T-helper 2 cell treated with Interferon-gamma antibody and Interleukin-4, amounts not matched to agents 5 μg/mL and 100 μg/mL, for 36 hours (primary cell): ENCODE measurements at places on chromosomes 7 and 10.
A peak's percentile ranks its signal among the peaks of the same experiment; 100 is the strongest.

- peak; percentile 56 for DNase-seq
Measured at GRCh38 chr10:22321156-22321923, 441 bp downstream of the BMI1 start.

DNA sequence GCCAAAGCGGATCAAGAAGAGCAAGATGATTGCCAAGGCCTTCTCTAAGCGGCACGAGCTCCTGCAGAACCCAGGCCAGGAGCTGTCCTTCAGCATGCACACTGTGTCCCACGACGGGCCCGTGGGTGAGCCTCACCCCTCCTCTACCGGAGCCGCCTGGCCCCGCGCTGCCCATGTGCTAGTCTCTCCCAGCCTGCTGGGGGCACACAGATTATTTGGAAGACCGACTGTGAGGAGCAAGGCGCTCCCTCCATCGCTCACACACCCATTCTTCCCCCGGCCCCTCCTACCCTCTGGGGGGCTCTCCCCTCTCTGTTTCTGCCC, 13.9 kb upstream of the AHCYL2 start:
- DNase-seq, result no peak

- no peak for DNase-seq
Measured at GRCh38 chr10:133044401-133044811, 43.3 kb upstream of the ADGRA1 start.

GRCh38 chr7:105879782-105880181, 3.4 kb upstream of the ATXN7L1 start:
- DNase-seq, result no peak

GRCh38 chr10:92829042-92829785, 19.1 kb upstream of the EXOC6 start:
- DNase-seq, result no peak

DNA sequence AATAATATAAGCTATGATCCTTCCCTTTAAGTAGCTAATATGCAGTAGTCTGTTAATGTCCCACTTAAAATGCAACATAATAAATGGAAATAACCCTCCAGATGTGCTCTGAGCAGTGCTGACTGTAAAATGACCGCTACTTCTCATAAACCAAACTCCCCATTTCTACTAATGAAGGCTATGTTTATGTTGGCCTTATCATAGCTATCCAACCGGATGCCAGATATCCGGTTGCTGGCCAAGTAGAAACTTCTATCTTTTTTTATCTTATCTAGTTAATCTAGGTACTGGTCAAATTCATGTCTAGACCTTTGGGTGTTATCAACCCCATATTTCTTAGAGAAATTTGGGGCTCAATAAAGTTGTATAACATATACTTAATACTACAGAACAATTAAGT, 56.6 kb downstream of the CHRM2 start:
- no peak for DNase-seq

GRCh38 chr7:92421676-92422435, 25.4 kb upstream of the GATAD1 start:
- no peak for DNase-seq

GRCh38 chr10:3472287-3473051, 299.9 kb upstream of the PITRM1 start:
- no peak for DNase-seq

DNA sequence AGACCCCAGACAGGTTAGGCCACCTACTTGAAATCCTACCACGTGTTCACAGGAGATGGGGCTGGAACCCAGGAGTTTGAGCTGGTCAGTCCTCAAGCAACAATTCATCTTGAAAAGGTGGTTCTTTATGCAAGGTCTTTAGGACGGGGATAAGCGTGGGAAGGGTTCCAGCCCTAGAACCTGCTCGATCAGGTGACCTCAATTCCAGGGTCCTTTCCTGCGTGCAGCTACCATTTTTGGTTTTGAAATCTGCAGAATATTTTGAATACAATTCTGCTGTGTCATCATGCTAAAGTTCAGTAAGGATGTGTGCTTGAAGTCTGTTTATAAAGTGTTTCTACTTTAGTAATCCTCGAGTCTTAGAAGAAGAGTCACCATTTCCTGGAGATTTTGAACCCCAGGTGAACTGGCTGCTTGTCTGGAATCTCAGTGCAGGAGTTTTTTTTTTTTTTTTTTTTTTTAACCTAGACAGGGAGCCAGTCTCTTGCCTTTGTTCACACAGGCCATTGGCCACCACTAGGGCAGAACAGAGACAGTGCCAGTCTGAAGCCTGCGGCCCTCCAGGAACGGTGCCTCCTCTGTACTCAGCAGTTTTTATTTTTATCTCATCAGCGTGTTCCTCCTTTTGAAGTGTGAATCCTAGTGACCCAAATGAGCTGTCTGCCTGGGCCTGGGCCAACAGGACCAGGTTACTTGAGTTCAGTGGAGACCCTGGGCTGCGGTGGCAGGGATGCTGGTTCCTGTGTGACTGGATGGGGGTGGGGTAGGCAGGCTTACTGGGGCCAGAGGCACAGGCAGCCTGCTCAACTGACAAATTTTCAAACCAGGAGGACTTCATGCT, 54.6 kb downstream of the EEPD1 start:
- no peak for DNase-seq

DNA sequence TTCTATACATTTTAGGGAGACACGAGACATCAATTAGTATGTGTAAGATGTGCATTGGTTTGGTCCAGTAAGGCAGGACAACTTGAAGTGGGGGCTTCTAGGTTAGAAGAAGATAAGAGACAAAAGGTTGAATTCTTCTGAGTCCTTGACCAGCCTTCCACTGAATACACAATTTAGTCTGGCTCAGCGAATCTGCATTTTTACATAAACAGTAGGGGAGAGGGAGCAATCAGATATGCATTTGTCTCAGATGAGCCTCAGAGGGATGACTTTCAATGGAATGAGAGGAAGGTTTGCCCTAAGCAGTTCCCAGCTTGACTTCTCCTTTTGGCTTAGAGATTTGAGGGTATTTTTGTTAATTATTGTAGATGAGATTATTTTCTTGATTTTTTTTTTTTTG, 20.0 kb upstream of the C10orf90 start:
- no peak for DNase-seq

GRCh38 chr7:132940084-132940483, 141.8 kb downstream of the CHCHD3 start:
- DNase-seq, result no peak

- DNase-seq, result no peak
Measured at GRCh38 chr7:2537981-2538851, 17.1 kb downstream of the BRAT1 start.

- no peak for DNase-seq
Measured at GRCh38 chr7:16874066-16874465, 7.7 kb downstream of the AGR3 start.
